ENCODE measurements at places on chromosomes 1 and 21. TPM values are rescaled to one million over a fixed set of nuclear protein-coding genes. Genes with fewer than 3 reads are reported as not detected.

Gene FAM163A
- not detected for total RNA-seq

Gene ARMH1
- total RNA-seq, result 4.1 TPM

Gene OR2G2
- total RNA-seq, result not detected

Gene SYTL1
- total RNA-seq, result 1.3 TPM

Gene NHLH1
- total RNA-seq, result 1.2 TPM

- H3K36me3 ChIP-seq, result no peaks in the 10 kb centered on the region
- peak overlapping the region; percentile 64 for H3K27ac ChIP-seq
- no peak for DNase-seq
- H3K4me1 ChIP-seq, result peaks cover 56% of the 10 kb centered on the region
Measured at GRCh38 chr1:25433389-25434186, 2.9 kb downstream of the MACO1 start.

DNA sequence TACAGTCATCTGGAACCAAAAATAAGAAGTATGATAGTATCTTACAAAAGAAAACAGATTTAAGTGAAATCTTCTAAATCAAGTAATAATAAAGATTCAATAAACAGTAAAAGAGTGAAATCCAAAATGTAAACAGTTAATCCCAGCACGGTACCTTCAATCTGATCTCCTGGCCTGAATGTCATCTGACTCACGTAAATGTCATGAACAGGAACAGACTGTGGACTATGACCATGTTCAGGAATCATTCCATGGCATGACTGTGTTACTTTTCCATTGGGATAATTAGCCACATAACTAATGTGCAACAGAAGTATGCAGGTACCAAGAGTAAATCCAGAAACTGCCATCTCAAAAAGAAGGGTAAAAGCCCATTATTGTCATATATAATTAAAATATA lies 18.0 kb downstream of the FRRS1 start:
- H3K4me3 ChIP-seq, result no peak overlapping the region
- H3K4me1 ChIP-seq, result peaks cover 6% of the 10 kb centered on the region
- no peaks in the 10 kb centered on the region for H3K36me3 ChIP-seq
- H3K27me3 ChIP-seq, result no peaks in the 10 kb centered on the region
- H3K27ac ChIP-seq, result no peak overlapping the region

DNA sequence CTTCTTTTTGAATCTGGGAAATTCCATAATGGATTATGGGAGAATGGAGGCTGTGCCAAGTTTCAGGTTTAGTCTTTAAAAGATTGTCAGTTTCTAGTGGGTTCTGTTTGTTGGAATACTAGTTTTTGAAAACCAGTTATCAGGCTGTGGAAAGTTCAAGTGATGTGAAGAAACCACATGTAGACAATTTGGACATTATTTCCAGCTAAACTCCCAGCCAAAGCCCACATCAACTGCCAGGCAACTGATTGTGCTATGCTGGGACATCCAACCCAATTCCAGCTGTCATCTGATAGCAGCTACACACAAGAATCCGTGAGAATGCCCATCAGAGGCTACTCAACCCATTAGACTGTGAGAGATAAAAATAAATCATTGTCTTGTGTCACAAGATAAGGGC lies 546.1 kb upstream of the ADAMTS5 start:
- no peaks in the 10 kb centered on the region for H3K4me1 ChIP-seq
- no peaks in the 10 kb centered on the region for H3K27me3 ChIP-seq
- H3K4me3 ChIP-seq, result no peak overlapping the region
- H3K36me3 ChIP-seq, result peaks cover 11% of the 10 kb centered on the region

DNA sequence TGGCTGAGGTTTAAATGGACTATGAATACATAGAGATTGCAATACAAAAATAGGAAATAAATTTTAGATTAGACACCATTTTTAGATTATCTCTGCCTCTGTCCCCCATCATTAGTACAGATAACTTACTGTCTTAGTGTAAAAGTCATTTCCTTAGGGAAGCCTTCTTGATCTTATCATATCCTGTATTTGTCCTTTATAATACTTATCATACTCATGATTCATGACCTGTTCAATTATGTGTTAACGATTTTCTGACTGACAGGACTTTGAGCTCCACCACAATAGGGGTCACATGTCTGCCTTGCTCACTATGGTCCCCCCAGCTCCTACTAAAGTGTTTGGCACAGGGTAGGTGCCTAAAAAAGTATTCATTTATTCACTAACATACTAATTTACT lies 14.6 kb downstream of the TEX38 start:
- H3K27ac ChIP-seq, result no peak overlapping the region
- peaks cover 37% of the 10 kb centered on the region for H3K4me1 ChIP-seq
- DNase-seq, result no peak
- H3K36me3 ChIP-seq, result peaks cover 75% of the 10 kb centered on the region
- no peak overlapping the region for H3K4me3 ChIP-seq

GRCh38 chr1:55039342-55040082 lies at the start of gene PCSK9:
TSS of gene PCSK9 (plus strand) at chr1:55039548. CDS start at chr1:55039838, 290 bp downstream.
- peak within 1 kb of the TSS; percentile 88 for H3K4me3 ChIP-seq
- H3K36me3 ChIP-seq, result no peaks in the 10 kb centered on the region
- H3K27me3 ChIP-seq, result peaks cover 19% of the 10 kb centered on the region
- H3K4me1 ChIP-seq, result peaks cover 15% of the 10 kb centered on the region

GRCh38 chr1:185068341-185068740 lies 23.0 kb downstream of the RNF2 start:
- no peaks in the 10 kb centered on the region for H3K27me3 ChIP-seq
- H3K4me3 ChIP-seq, result no peak overlapping the region
- DNase-seq, result no peak

DNA sequence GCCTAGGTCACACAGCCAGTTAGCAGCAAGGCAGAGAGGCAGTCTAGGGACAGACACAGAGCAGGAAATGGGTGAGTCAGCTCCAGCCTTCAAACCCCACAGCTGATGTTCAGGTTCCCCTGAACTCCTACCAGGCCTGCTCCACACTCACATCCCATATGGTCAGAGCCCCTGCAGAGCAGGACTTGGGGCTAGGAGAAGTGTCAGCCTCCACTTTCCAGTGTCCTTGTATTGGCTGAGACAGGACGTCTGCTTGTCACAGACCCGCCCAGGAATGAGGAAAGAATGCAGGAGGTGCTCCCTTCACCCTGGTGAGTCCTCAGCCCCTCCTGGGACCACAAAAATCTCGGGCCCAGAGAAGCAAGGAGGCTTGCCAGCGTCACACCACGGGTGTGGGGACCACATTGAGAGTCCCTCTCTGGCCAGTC lies 92.5 kb downstream of the LACTBL1 start:
- peaks cover 5% of the 10 kb centered on the region for H3K27me3 ChIP-seq
- no peak overlapping the region for H3K4me3 ChIP-seq
- no peak for DNase-seq
- peaks cover 8% of the 10 kb centered on the region for H3K4me1 ChIP-seq
- H3K27ac ChIP-seq, result no peak overlapping the region

DNA sequence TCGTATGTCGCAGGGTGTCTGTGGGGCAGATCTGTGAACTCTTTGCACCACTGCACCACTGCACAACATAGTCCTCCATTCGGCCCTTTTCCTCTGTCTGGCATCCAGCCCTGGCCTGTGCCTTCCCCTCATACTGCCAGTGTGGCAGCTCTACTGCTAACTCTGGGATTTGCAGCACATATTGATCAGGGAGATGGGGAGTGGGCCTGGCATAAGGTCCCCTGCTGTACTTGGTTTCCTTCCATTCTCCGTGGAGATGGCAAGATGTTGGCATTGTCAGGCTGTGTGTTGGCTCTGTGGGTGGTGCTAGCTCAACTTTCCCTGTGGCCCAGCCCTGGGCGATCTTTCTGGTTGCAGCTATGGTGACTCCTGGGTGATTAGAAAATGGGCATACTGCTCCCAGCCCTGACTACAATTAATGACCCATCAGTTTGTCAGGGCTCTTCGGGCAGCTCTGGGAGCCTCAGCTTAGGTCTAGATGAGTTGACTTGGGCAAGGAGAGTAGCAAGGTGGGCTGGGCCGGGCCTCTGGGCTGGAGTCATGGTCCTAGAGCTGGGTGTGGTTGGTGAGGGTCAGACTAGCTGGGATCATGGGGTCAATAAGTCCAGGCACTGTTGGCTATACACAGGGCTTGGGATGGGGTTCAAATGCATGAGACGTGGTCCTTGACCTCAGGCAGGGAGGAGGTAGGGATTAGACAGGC lies 11.4 kb downstream of the PTPRU start:
- H3K27me3 ChIP-seq, result peaks cover 6% of the 10 kb centered on the region
- no peak for DNase-seq
- no peak overlapping the region for H3K27ac ChIP-seq

DNA sequence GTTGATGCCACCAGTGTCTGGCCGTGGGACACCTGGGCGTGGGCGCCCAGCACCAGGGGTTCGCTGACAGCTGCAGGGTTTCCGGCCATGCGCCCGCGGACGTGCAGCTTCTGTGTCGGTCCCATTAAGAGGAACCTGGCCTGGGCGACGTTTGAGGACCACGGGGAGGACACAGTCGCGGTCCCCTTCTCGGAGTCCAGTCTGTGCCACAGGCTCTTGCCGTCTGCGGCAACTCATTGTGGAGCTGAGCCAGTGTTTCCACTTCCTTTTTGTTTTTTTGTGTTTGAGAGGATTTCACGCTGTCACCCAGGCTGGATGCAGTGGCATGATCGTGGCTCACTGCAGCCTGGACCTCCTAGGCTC lies 1.6 kb upstream of the C1orf159 start:
- peaks cover 17% of the 10 kb centered on the region for H3K27me3 ChIP-seq
- peaks cover 11% of the 10 kb centered on the region for H3K4me1 ChIP-seq
- H3K4me3 ChIP-seq, result no peak overlapping the region
- H3K27ac ChIP-seq, result no peak overlapping the region
- H3K36me3 ChIP-seq, result peaks cover 10% of the 10 kb centered on the region

GRCh38 chr1:190949939-190950338 lies 472.3 kb upstream of the BRINP3 start:
- no peak overlapping the region for H3K27ac ChIP-seq
- no peaks in the 10 kb centered on the region for H3K4me1 ChIP-seq
- no peaks in the 10 kb centered on the region for H3K36me3 ChIP-seq
- H3K27me3 ChIP-seq, result no peaks in the 10 kb centered on the region
- no peak overlapping the region for H3K4me3 ChIP-seq

DNA sequence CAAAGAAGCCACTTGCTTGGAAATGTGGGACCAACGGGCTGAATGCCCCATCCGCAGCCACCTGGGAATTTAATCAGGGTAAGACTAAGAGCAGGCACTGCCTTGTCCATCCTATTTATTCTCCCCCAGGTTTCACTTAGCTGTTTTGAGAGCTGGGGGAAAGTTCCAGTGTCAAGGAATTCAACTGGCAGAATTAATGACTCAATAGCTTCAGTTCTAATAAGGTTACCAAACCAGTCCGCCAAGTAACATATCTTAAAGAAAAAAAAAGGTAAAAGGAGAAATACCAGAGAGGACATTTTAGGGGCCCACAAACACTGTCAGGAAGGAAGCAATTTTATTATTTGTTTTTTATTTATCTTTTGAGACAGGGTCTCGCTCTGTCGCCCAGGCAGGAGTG lies 157.6 kb upstream of the SOD1 start:
- H3K36me3 ChIP-seq, result peaks cover 21% of the 10 kb centered on the region
- DNase-seq, result no peak
- H3K4me3 ChIP-seq, result no peak overlapping the region
- H3K4me1 ChIP-seq, result peaks cover 42% of the 10 kb centered on the region
- no peak overlapping the region for H3K27ac ChIP-seq

DNA sequence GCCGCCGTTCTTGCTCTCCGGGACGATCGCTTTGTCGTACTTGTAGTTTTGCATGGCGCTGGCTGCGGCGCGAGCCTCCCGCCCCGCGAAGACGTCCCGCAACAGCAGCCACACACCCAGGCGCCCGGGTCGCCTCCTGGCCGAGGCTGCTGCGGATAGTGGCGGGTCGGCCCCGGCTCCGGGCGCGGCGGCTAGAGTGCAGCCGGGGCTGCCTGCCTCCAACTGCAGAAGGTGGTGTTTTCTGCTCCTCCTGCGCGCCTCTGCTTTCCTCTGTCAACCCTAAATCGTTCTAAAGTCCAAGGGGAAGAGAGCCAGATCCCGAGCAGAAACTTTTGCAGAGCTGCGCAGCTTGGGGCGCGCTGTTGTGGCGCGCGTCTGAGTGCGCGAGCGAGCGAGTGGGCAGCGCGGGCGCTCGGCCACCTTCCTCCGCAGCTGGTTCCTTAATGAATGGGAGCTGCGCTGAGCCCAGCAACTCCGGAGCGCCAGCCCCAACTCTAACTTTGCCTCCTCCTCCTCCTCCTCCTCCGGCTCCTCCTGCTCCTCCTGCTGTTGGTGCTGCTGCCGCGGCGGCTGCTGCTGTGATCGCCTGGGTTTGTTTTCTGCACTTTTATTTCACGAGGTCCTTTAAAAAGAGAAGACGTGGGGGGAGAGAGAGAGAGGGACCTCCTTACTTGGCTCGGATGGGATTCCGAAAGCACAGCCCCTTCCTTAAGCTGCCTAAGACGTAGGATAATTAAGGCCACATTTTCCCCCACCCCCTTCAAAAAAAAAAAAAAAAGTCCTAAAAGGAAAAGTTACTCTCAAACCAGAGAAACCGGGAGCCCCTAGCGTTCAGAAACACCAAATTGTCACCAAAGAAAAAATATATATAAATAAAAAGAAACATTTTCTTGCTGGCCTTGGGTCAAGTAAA lies at the start of gene PLPP3:
Gene PLPP3 (minus strand): TSS at position 601 of the 913 bp plus-strand sequence. CDS start 547 bp downstream, at position 54.
- H3K4me1 ChIP-seq, result peaks cover 26% of the 10 kb centered on the region
- H3K4me3 ChIP-seq, result peak within 1 kb of the TSS; percentile 99
- peak; percentile 73 for DNase-seq
- no peaks in the 10 kb centered on the region for H3K36me3 ChIP-seq
- peak within 1 kb of the TSS; percentile 64 for H3K27ac ChIP-seq

- H3K27me3 ChIP-seq, result peaks cover 21% of the 10 kb centered on the region
- H3K4me3 ChIP-seq, result no peak overlapping the region
- no peak overlapping the region for H3K27ac ChIP-seq
- peaks cover 3% of the 10 kb centered on the region for H3K4me1 ChIP-seq
- no peak for DNase-seq
Measured at GRCh38 chr1:228059634-228060457, 22.7 kb upstream of the ARF1 start.

DNA sequence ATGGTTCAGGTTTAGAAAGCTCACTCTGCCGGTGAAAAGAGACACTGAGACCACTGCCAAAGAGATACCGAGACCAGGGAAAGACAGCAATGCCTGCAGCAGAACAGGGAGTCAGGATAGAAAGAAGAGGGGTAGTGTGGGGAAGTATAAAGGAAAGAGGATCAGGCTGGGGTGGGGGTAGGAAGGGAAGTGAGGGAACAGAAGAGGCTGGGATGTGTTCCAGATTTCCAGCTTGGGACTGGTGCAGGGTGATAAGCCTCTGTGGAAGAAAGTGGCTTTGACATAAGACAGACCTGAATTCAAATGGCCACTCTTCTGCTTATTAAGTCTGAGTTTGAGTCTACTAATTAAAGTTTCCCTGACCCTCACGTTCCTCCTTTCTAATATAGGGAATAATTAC lies 105.9 kb downstream of the PIK3R3 start:
- no peak overlapping the region for H3K27ac ChIP-seq
- H3K4me3 ChIP-seq, result no peak overlapping the region
- peaks cover 7% of the 10 kb centered on the region for H3K27me3 ChIP-seq

DNA sequence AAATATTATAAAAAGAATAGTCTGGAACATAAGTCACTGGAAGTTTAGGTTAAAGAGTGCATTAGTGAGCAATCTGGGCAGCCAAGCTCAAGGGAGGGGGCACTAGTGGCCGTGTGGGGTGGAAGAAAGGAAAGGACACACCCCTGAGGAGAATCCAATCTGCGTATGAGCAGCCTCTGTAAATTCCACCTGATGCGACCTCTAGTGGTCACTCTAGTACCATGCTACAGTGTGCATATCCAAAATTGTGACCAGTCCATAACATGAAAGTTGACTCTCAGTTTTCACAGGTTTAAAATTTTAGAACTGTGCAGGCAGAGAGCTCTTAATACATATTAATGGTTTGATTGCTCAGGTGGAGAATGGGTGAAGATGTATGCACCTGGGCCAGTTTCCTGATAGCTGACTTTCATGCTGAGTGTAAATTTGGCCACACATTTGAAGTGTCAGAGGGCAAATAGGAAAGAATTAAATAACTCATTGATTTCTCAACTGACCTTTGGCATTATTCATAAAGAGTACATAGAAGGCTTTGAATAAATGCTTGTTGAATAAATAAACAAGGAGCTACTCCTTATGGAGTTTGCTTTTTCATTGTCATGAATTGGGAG lies 105.9 kb upstream of the C21orf91 start:
- no peaks in the 10 kb centered on the region for H3K36me3 ChIP-seq
- peak; percentile 61 for DNase-seq
- H3K27me3 ChIP-seq, result peaks cover 4% of the 10 kb centered on the region
- H3K4me1 ChIP-seq, result no peaks in the 10 kb centered on the region
- no peak overlapping the region for H3K27ac ChIP-seq
